Breast epithelium (tissue), 4 donors: ENCODE measurements at places on chromosomes 2 and 18. TPM values are rescaled to one million over a fixed set of nuclear protein-coding genes. Genes with fewer than 3 reads are reported as not detected.

DNA sequence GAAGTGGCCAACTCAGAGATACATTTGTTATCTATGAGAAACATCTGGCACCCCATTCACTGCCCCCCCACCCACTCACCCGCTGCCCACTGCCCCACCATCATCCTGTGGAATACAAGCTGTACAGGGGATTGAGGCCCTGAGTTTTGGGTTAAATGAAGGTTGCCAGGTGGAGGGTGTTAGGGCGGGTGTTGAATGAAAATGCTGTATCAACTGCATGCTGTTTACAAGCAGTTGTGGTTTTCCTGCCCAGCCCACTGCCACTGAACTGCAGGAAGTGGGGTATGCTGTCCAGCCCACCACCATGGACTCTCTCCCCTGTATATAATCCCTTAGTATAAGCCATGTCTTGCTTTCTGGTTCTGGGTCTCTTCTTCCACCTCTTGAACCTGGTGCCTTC lies 481.9 kb downstream of the METTL4 start:
- DNase-seq = no peak
- H3K27me3 ChIP-seq = no peaks in the 10 kb centered on the region
- no peaks in the 10 kb centered on the region for H3K36me3 ChIP-seq
- H3K4me3 ChIP-seq = no peak overlapping the region

DNA sequence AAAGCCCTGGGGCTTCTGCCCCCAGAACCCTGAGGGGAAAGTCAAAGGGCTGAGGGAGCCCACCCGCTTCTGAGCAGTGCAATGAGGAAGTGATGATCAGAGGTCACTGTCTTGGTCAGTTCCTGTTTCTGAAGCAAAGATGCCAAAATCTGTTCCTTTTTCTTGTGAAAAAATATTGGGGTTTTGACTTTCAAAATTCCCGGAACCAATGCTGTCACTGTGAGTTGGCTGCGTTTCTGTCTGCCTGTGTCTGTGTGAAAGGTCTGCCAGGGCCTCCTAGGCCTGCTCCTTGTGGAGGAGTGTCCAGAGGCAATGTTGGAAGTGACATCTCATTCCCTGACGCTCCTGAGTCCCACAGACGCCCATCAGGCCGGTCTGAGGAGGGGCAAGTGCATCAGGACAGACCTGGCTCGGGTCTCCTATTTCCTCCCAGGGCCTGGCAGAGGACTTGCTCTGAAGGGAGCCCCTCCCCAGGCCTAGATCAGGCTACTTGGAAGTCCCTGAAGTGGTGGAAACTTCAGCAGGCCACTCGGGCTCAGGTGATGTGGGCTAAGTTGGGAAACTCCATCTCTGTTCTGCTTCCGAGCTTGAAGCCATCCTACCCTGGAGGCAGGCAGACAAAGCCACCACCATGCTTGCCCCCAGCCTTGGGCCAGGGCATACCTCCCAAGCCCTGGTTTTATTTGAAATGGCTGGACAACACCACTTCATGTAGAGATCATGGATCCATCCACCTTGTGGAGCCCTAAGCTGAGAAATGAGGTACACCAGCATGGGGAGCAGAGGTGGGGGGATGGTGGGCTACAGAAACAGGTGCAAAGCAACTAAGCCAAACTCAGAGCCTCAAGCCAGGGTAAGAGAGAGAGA lies 51.0 kb downstream of the PKDCC start:
- DNase-seq = no peak
- H3K36me3 ChIP-seq = no peaks in the 10 kb centered on the region
- H3K4me3 ChIP-seq = no peak overlapping the region

- no peaks in the 10 kb centered on the region for H3K4me1 ChIP-seq
- H3K27ac ChIP-seq = no peak overlapping the region
- H3K27me3 ChIP-seq = no peaks in the 10 kb centered on the region
- H3K36me3 ChIP-seq = no peaks in the 10 kb centered on the region
Measured at GRCh38 chr2:40824278-40824677, 372.4 kb upstream of the SLC8A1 start.

Gene SRD5A2
- 0.32 TPM for total RNA-seq

DNA sequence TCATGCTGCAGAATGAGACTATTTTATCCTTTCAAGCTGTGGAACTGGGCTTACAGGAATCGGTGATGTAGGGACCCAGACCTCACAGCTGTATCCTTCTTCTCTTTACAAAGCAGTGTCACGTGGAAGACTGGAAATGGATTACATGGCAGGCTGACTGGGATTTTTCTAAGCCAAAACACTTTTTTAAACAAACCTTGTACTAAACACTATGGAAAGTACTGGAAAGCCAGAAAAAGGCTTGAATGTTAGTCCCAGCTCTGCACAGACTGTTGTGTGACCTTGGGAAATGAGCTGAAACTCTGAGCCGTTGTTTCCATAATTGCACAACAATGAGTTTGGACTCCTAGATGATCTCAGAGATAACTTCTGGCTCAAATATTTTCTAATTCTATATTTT lies 7.6 kb upstream of the ADAM23 start:
- H3K4me3 ChIP-seq = no peak overlapping the region
- H3K27ac ChIP-seq = no peak overlapping the region
- DNase-seq = no peak
- no peaks in the 10 kb centered on the region for H3K27me3 ChIP-seq
- no peaks in the 10 kb centered on the region for H3K36me3 ChIP-seq
- H3K4me1 ChIP-seq = no peaks in the 10 kb centered on the region

DNA sequence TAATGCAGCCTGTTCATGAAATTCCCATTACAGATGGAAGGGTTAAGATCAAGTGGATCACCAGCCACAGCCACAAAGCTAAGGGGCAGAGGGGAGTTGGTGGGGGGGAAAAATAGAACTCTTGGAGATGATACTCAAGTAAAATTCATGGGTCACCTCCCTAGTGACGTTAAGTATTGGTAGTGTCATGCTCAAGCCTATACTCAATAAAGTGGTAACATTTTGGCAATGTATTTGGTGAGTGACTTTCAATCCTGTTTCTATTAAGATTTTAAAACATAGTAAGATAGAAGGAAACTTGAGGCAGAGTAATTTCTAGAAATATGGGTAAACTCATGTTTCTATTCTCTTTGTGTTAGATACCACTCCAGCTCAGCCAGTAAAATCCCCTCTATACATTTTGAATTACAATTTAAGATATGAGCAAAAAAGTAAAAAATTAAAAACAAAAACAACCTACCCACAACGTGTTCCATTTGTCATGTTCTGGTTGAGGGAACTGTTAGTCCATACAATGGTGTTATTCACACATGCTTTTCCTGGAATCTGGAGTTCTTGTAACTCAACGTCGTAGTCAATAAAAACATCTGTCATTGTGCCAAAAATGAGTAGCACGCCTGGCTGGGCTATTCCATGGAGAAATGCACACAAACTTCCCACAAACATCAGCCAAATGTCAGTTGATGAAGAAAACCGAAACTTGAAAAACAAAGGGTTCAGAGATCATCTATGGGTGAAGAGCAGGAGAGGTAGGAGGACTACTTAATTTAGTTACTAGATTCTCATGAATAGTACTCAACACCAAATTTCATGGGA lies 18.1 kb downstream of the ABCB11 start:
- H3K27ac ChIP-seq = no peak overlapping the region
- no peak for DNase-seq
- H3K4me1 ChIP-seq = no peaks in the 10 kb centered on the region
- no peaks in the 10 kb centered on the region for H3K27me3 ChIP-seq

Gene MREG
- 3.8 TPM for total RNA-seq
